RKO (cell line): ENCODE measurements at places on chromosomes 2 and 18.

- DNase-seq, result no peak
These were observed 109.0 kb upstream of the DTNA start for GRCh38 chr18:34600874-34601656.

- no peak for DNase-seq
These were observed 26.5 kb downstream of the SCYGR8 start for GRCh38 chr2:227772197-227772661.

DNA sequence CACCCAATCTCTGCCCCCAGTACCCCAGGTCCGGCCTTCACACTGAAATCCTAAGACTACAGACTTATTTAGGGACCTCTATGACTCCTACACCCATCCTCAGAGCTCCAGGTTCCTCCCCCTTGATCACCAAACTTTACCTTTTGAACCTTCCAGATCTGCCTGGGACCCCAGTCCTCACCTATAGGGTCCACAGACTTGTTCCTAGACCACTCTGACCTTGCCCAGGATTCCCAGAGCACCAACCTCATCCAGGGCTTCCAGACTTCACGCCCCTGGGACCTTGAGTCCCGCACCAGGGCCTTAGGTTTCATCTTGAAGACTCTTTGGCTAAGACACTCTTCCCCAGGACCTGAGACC lies 462 bp downstream of the CHCHD5 start:
- DNase-seq, result no peak

DNA sequence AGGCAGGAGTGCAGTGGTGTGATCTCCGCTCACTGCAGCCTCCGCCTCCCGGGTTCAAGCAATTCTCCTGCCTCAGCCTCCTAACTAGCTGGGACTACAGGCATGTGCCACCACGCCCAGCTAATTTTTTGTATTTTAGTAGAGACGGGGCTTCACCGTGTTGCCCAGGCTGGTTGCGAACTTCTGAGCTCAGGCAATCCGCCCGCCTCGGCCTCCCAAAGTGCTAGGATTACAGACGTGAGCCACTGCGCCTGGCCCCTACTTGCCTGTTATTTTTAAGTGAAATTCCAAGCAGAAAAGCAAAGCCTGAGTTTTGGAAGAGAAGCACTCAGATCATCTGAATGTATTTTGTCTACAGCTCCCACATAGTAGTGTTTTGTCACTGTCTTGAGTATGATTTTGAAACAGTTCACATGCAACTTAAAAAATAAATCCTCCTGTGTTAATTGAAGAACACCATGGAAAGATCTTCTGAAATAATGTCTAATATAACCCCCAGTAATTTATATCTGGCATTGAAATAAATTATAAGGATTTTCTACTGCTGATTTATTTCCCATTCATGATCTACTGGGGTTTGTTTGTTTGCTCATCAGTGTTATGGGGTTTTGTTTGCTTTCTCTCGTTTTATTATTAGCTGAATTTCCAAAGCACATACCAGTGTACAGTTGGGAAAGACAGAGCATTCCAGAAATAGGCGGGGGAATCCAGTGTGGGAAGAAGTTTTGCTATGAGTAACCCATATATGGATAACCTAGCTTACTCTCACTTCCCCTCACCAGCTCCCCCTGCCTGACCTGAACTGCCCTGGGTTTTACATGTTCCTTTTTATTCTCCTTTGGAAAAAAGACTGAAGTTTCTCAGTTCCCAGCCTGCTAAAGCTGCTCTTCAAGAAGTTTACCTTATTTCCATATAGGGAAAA lies 80.1 kb upstream of the MAP3K20 start:
- peak; percentile 33 for DNase-seq

- DNase-seq, result no peak
These were observed 128.9 kb downstream of the FIGN start for GRCh38 chr2:163606878-163607277.

- DNase-seq, result no peak
These were observed 39.0 kb upstream of the STRN start for GRCh38 chr2:37005118-37005868.

GRCh38 chr2:180021850-180022249 lies 14.8 kb upstream of the CWC22 start:
- no peak for DNase-seq

DNA sequence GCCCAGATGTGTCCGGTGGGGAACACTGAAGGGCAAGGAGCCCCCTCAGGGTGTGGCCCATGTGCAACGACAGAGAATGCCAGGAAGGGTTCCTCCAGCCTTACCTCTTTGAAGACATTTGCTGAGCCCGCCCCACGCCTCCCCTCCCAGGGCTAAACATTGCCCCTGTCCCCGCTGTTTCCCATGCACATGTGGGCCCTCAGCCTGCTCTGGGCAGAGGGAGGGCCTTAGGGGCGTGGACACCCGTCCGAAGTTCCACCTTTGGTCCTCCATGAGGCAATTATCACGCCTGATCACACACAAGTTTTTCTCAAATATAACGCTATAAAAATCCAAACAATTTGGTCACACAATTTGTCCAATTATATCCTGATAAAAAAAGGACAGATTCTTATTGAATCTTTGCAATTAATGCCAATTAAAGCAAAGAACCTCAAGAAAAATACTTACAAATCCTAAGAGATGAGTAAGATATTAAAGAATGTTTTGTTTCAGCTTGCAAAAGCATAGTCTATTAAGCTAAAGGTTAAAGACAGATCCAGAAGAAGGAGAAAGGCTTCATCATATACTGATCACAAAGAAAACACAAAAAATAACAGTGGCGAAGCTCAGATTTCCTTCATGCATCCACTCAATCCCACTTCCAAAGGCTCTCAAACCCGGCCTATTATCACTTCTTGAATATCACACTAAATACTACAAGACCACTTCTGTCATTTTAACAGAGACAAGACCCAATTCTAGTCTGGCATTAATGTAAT lies 55.2 kb upstream of the LDLRAD4 start:
- no peak for DNase-seq

DNA sequence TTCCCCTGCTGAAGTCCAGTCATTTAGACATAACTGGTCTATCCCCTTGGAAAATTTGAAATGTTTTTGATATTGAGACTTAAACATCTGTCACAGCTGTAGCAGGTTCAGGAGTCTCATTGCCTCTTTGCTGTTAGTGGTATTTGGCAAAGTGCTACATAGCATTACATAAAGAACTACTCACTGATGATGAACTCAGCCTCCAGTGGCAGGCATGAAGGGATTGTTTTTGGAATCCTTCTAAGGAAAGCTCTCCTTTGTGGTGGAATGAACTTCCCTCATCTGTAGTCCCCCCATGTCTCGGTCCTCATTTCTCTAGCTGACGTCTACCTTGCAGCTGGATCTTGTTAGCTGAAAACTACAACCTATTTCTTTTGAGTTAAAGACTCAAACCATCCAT lies 111.6 kb downstream of the TACR1 start:
- no peak for DNase-seq

DNA sequence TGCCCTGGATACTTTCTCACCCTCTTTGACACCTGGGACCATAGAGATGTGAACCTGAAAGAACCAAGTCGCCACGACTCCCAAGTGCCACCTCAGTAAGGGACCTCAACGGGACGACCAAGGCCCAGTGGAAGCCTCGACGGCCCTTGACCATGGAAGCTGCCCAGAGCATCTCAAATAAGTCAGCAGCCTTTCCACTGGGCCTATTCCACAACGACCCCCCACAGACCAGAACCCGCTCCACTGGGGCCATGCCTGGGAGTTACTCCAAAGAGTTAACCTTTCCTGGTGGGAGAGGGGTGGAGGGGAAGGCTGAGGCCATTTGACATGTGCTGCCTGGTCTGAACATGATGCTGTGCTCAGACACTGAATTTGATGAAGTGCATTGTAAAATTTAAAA lies 146.9 kb downstream of the KLHL29 start:
- no peak for DNase-seq

DNA sequence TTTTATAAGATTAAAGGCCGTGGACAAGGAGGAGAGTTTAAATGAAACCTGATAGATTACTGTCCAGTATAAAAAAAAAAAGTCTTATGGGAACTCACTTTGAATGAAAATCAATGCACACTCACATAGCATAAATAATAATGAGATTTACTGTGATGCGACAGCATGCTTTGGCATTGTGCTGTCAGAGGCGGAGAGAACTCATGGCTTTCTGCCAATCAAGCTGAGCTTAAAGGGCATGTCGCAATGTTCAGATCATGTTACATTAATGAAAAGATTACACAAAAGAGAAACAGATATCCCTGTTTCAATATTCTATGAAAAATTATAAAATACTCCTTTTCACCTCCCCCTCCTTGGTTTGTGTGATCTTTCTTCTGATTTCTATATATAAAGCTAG lies 310.8 kb downstream of the ERBB4 start:
- peak; percentile 28 for DNase-seq

GRCh38 chr2:216023055-216023648 lies 9.8 kb upstream of the MREG start:
- peak; percentile 73 for DNase-seq

DNA sequence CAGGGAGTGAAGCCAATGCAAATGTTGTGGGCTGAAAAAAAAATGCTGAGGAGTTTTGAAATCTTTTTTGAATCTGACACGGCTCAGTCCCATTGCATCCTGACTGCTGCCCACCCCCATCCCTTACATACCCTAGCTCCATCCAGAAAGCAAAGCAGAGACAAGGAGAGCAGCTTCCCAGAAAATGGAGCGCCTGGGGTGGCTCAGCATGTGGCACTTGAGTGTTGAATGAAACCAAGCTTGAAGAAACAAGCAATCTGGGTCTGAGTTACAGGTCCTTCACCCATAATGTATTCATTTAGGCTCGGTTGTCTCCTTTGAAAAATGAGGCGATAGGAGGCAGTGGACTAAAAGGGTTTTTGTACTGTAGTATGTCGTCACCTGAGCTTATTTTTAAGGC lies 244.2 kb upstream of the ACVR2A start:
- no peak for DNase-seq

GRCh38 chr2:162422894-162423293 lies 79.0 kb downstream of the GCA start:
- DNase-seq, result peak; percentile 18

GRCh38 chr2:16774980-16775898 lies 109.6 kb upstream of the CYRIA start:
- no peak for DNase-seq

DNA sequence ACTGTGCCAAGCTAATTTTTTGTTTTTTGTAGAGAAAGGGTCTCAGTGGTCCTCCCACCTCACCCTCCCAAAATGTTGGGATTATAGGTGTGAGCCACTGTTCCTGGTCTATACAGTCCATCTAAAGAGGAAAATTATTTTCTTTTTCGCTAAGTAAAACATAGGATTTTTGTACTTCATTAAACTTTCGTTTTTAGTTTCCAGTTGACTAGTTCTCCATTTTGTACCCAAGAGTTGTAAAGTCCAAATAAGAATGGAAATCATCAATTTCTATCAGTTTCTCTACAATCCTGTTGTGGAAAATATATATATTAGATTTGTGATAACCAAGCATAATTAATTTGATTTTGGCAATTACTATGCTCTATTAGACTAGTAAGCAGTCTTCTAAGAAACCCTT lies 156.4 kb downstream of the BABAM2 start:
- no peak for DNase-seq

- no peak for DNase-seq
These were observed 234.7 kb downstream of the LTBP1 start for GRCh38 chr2:33181466-33181865.

GRCh38 chr18:27704736-27705361 lies 472.1 kb downstream of the CDH2 start:
- DNase-seq, result no peak

- no peak for DNase-seq
These were observed 18.1 kb downstream of the MROH2A start for GRCh38 chr2:233796254-233796653.

- DNase-seq, result no peak
These were observed 420.6 kb upstream of the UBE2E3 start for GRCh38 chr2:180559771-180560170.

DNA sequence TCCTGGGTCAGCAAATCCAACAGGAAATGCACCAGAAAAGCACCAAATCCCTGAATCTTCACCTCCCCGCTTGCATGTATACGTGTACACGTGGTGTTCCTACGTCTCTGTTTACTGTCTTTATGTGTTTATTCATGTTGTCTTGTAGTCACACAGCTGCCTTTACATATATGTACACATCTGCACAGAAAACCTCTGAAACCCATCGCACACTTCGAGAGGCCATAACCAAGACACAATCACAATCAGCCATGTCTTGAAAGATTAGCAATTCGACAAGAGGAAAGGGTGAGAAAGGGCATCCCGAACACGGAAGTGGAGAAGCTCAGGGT lies 98.1 kb downstream of the PLB1 start:
- DNase-seq, result no peak

- no peak for DNase-seq
These were observed 94.1 kb downstream of the AAK1 start for GRCh38 chr2:69549421-69549820.

GRCh38 chr2:119156105-119156890 lies 2.3 kb downstream of the C1QL2 start:
- DNase-seq, result no peak

DNA sequence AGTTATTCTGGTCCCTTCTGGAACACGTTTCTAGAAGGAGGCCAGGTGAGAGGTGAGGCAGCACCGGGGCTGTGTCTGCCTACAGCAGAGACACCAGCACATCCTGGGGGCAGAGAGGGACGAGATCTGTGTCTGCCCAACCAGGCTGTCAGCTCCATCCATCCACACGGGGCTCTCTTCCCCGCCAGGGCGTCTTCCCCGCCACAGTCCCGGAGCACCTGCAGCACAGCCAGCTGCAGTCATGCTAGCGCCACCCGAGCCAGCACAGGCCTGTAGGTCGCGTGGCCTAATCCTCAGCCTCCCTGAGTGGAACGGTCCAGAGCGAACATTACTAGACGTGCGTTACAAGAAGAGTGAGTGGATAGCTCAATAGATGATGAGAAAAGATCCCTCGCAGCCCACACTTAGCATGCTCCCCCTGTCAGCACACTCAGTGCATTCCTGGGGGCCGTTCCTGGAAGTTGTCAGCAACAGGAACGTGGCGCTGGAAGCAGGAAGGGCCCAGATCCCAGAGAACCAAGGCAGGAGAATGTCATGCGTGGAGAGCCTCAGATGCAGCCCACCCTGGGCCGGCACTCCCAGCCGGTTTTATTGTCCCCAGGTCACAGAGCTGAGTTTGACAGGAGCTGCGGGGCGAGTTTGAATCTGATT lies 179.0 kb downstream of the TWIST2 start:
- no peak for DNase-seq

DNA sequence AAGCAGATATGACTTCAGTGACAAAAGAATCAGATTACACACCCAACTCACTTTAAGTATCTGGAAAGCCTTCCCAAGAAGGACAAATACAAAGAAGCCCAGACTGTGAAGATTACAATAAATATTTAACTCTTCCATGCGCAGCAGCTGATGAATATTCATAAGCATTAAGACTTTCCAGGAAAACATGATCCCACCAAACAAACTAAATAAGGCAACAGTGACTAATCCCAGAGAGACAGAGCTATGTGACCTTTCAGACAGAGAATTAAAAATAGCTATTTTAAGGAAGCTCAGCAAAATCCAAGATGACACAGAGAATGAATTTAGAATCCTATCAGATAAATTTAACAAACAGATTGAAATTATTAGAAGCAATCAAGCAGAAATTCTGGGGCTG lies 108.2 kb upstream of the UBE2E3 start:
- no peak for DNase-seq

- peak; percentile 2 for DNase-seq
These were observed 582.1 kb upstream of the SETBP1 start for GRCh38 chr18:44098551-44099098.

GRCh38 chr18:59685501-59685900 lies 11.7 kb downstream of the CCBE1 start:
- no peak for DNase-seq

GRCh38 chr2:200703127-200703925 lies 108.4 kb upstream of the BZW1 start:
- peak; percentile 77 for DNase-seq

GRCh38 chr2:197414515-197414914 lies 20.3 kb downstream of the SF3B1 start:
- no peak for DNase-seq

- DNase-seq, result peak; percentile 72
These were observed 322.9 kb upstream of the KCNJ3 start for GRCh38 chr2:154375579-154375931.
